Heart left ventricle (tissue), 16 donors: ENCODE measurements at places on chromosomes 3 and 15. TPM values are rescaled to one million over a fixed set of nuclear protein-coding genes. Genes with fewer than 3 reads are reported as not detected.

- no peak for DNase-seq
Measured at GRCh38 chr15:99545605-99546004, 20.2 kb upstream of the MEF2A start.

GRCh38 chr3:13023235-13023970, 49.8 kb downstream of the IQSEC1 start:
- DNase-seq: peak; percentile 40

DNA sequence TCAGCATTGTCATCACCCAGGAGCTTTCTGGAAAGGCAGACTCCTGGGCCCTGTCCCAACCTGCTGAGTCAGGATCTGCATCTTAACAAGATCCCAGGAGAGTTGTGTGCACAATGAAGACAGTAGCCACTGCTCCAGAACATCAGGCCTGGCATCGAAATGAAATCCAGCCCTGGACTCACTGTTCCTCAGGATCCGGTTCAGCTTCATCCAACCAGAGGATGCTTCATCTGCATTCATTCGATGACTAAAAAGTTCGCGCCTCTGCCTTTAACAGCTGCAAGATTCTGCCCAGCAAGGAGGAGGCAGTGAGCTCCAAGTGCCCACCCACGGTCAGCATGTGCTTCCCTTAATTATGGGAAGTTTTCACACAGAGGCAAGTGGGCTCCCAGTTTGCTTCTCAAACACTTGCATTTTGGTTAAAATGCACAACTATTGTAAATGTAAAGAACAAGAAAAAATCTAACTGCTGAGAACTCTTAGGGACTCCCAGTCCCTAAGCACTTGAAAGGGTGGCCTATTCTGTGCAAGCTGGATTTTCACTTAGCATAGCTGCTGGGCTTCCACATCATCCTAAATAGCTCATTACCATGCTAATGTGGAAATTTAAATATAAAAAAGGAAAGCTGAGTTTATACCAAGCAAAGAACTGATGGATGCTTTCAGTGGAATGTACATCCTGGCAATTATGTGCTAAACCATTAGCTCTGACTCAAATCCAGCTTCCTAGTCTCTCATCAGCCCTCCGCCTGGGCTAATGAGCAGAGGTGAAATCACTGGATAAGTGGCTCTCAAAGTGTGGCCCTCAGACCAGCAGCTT, 25.5 kb upstream of the ESYT3 start:
- no peak for DNase-seq

- DNase-seq: no peak
Measured at GRCh38 chr3:7100136-7100535, 239.2 kb downstream of the GRM7 start.

GRCh38 chr3:40196966-40197365, 112.5 kb upstream of the EIF1B start:
- no peak for DNase-seq

SNTN gene
- total RNA-seq: not detected

DNA sequence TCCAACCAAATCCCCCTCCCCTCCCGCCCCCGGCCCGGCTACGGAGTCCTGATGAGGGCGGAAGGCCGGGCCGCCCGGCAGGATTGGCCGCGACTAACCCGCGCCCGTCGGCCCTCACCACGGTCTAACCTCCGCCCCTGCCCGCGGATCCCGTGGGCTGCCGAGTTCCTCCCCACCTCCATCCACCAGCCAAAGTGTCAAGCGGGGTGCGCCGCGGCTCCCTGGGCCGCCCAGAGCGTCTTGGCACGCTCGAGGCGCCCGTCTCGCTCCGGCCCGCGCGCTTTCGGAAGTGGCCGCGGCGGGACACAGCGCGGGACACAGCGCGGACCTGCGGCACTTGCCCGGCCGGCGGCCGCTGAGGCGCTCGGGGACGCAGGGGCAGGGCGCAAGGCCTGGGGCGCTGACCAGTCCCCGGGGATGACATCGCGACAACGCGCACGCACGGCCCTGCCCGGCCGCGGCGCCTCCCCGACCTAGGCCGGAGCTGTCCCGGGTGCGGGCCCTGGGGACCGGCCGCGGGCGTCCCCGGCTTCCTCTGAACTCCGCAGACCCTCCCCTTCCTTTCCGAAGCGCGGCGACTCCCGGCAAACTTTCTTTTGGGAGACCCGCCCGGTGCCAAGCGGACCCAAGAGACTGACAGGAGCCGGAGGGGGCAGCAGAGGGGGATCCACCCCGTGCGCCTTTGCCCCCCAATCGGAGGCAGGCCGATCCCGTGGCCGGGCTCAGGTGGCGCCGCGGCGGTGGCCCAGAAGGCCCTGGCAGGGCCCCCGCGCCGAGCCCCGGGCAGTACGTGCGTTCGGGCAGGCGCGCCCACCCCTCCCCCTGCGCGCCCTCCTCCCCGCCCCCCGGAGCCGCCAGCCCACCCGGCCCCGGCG, 112.8 kb upstream of the ICE2 start:
- DNase-seq: peak; percentile 57

DNA sequence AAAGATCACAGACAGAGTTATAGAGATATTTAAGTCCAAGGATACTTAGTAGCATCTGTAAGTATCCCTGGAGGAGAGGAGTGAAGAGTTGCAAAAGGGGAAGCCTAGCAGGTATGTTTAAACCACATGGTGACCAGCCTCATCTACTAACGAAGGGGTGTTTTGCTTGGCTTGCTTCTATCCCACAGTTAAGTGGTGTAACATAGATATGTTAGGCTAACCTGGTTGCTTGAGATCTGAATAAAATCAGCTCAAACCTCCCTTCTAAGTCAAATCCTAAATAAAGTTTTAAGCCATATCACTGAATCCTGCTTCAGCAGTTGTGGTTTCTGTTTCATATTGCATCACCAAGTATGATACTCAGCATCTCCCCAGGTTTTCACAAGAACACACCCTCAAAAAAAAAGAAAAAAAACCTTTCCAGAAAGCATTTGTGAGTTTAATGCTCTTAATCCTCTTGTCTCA, 880.2 kb downstream of the ROBO1 start:
- no peak for DNase-seq

DNA sequence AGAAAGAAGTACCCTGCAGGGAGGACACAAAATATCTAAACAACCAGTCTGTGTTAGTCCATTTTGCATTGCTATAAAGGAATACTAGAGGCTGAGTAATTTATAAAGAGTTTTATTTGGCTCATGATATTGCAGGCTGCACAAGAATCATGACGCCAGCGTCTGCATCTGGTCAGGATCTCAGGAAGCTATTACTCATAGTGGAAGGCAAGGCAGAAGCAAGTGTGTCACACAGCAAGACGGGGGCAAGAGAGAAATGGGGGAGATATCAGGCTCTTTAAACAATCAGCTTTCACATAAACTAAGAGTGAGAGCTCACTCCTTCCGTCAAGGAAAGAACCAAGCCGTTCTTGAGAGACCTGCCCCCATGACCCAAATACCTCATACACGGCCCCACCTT, 614.8 kb downstream of the ZIC1 start:
- DNase-seq: no peak

AGTR1 gene
- total RNA-seq: 0.77 TPM

DNA sequence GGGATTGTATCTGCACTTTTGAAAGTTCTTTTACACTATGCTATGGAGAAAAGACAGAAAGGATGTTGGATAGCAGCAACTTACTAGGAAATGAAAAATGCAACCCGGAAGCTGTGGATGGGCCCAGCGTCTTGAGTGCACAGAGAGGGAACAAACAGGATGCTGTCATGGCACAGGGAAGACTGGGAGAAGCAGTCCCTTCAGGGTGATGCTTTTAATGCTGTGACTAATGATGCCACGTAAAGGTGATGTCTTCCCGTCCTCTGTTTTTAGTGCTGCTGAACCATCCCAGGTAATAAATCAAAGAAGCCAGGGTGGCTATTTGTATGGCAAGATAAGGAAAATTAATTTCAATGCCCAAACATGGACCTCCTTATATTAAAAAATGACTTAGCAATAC, 437.6 kb downstream of the FOXP1 start:
- no peak for DNase-seq

GRCh38 chr3:138960417-138960852, 13.4 kb downstream of the FOXL2NB start:
- no peak for DNase-seq

GRCh38 chr3:112687616-112688015, 46.7 kb upstream of the CCDC80 start:
- no peak for DNase-seq

DNA sequence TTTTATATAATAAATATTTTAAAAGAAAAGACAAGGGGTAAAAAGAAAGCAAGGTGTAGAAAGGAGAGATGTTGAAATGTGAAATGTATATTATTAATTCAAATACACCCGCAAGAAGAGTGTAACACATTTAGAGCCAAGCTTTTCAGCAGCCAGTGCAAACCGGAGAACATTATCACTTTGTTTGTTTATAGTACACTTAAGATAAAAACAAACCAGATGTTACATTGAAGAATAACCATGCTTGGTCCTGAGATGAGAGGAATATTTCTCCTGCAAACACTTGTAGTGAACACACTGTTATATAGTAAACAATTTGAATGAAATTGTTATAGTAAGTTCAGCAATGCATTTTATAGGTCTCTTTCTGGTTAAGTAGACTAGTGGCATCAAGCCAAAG, 1441.5 kb downstream of the OTOL1 start:
- no peak for DNase-seq

- no peak for DNase-seq
Measured at GRCh38 chr3:142801746-142802145, 77.9 kb downstream of the TRPC1 start.

DNA sequence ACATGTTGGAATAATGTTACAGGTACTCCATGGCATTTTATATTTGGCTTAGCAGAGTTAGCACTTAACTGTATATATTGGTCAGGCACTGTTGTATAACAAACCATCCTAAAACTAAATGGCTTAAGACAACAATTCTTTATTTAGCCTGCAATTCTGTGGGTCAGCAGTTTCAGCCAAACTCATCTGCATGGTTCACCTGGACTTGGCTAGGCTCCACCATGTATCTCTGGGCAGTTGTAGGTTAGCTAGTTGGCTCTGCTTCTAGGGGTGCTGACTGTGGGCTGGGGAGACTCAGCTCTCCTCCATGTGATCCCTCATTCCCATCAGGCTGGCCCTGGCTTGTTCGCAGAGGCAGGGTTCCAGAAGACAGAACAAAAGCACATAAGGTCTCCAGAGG, 34.4 kb downstream of the RARB start:
- no peak for DNase-seq

DNA sequence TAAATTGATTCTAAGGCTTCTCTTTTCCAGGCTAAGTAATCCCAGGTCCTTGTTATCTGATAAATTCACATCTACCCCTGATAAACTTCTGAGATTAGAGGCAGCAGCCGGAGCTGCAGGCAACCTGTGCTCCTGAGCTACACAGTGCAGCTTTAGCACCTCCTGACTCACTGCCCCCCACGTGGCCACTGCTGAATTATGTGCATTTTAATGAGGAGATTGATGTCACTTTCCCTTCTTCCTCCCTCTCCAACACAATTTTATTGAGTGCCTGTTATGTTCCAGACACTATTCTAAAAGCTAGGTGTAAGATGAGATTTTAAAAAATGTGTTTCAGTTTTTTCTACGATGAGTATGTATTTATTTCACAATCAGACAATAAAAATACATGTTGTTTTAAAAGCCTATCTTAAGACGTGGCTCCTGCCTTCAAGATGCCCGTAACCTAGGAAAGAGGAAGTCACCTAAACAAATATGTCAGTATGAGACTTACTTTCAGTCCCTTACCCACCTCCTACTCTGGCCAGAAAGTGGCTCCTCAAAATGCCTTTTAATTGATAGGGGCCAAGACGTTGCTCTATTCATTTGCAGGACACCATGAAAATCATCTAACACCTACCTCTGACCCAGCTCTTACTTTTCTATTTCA, 161.5 kb upstream of the PFN2 start:
- DNase-seq: no peak

ZNF662 gene
- 5.3 TPM for total RNA-seq

GAP43 gene
- total RNA-seq: 0.92 TPM

GRCh38 chr3:12158387-12159226, at the start of gene TIMP4:
TSS of gene TIMP4 (minus strand) at chr3:12158912. CDS start at chr3:12158840, 72 bp downstream.
- peak; percentile 64 for DNase-seq

GRCh38 chr3:150830094-150830681, 67.2 kb upstream of the SIAH2 start:
- DNase-seq: no peak

DNA sequence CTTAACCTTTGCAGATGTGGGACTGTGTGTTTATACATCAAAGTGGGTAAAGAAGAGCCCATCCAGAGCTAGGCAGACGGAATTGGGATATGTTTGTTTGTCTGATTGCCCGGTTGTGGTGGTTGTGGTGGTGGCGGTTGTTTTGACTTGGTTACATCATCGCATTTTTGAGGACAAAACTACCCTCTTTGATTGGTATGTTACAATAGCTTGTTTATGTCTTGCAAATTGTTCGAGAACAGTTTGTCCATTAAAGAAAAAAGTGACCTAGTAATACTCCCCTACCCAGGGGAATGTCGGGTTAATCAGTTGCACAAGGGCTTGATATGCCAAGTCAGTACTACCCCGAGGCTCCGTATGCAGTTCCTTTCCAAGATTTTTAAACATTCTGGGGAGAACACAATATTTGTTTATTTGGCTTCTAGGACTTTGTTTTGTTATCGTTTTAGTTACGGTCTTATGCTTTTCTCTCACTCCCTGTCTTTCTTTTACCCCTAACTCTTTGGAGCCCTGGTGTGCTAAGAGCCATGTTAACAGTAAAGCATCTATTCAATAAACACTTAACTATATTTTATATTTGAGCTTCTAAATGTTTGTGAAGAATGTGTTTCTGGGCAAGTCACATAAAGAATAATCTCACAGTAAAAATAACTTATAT, 315.4 kb downstream of the LPP start:
- no peak for DNase-seq

GOLGA6L4 gene
- total RNA-seq: 0.12 TPM

GRCh38 chr15:56719774-56720555, 13.3 kb downstream of the ZNF280D start:
- DNase-seq: no peak

DNA sequence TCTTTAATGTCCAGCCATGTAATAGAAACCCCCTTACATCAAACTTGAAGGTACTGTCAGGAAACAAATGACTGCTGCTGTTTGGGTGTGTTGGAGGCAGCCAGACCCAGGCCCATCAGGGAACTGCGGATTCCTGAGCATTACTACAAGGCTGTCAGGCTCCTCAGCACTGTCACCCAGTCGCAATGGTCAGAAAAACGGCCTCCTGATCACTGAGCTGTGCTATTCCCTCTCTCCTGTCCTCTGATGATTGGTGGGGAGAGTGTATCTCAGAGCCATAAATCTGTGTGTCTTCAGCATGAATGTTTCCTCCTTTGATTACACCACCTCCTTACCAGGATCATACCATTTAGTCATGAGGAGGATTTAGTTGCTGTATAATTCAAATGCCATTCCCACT, 135.2 kb upstream of the GADL1 start:
- no peak for DNase-seq

DNA sequence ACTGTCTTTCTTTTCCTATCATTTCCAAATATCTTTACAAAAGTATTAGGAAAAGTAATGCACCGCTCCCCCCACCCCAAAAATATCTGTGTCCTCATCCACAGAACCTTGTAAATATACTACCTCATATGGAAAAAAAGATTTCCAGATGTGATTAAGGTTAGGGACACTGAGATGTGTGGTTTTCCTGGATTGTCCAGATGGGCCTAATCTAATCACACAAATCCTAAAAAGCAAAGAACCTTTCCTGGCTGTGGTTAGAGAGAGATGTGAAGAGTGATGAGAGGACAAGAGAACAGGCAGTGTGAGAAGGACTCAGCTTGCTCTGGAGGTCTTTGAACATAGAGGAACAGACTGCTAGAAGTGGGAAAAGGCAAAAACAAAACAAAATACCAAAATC, 77.7 kb downstream of the ROBO1 start:
- DNase-seq: no peak

SYNPR gene
- 0.11 TPM for total RNA-seq
